ENCODE measurements at places on chromosomes 16 and 17. TPM values are rescaled to one million over a fixed set of nuclear protein-coding genes. Genes with fewer than 3 reads are reported as not detected.

PALB2 gene
- 9.4 TPM for total RNA-seq

ABCA3 gene
- 5.5 TPM for total RNA-seq

SRCIN1 gene
- 2.7 TPM for total RNA-seq

QPRT gene
- 20.0 TPM for total RNA-seq

ARHGDIG gene
- 2.3 TPM for total RNA-seq

- DNase-seq, result no peak
These were observed 29.9 kb downstream of the BAIAP2 start for GRCh38 chr17:81064678-81065475.

- no peak for DNase-seq
These were observed 36.4 kb upstream of the ARHGAP17 start for GRCh38 chr16:25051406-25052150.

DNA sequence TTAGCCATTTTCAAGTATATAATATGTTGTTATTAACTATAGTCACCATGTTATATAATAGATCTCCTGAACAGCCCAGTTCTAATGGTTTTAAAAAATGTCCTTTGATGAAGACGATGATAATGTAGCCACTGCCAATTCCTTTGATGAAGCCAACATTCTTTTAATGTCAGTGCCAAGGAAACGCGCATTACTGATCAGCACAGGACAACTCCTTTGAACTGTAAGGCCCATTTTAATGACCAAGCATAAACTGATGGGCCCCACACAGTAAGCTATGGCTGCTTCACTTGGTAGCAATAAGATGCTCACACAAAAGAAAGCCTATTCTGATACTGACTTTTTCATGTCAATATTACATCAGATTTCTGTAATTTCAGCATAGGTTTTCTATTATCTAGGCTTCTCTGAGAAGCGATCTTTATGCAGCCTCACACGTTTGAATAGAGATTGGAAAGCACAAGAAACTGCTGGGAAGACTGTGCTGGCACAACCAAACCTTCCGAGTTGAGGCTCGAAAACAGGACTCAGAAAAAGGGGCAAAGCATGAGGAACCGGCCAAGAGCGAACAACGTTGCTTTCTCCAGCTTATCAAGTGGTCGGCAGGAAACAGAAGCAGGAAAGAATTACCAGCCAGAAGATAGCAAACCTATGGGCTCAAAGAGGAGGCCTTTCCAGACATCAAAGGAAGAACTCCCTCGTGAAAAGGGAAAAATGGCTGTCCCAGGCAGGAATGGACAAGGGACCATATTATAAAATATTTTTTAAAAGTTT, 19.4 kb downstream of the ERN1 start:
- no peak for DNase-seq

All from urinary bladder (tissue), 4 donors.